AG04449 (cell line): ENCODE measurements at places on chromosomes 5 and 9.

DNA sequence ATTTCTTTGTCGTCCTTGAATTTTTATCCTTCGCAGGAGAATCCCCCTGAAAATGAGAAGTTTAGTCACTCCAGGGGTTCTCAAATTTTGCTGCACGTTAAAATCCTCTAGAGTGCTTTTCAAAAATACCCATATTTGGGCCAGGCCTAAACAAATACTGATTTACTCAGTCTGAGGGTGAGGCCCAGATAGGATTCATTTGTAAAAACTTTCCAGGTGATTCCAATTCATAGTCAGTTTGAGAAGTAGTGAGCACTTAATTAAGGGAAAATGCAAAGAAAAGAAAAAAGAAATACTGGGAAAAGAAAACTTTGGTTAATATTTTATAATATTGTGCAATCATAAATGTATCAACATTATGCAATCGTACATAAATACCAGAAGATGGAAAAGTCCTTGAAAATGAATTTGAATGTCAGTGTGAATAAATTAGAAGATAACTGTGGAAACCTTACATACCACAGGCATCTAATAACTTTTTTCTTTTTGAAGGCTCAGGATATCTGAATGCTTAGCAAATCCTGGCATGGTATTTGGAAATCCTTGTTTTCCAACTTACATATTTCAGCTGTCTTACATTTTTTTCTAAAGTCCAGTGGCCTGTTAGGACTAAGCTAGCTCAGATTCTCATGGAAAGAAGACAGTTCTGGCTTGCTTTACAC is 116.5 kb upstream of the DAPK1 start:
- peak; percentile 80 for DNase-seq

- DNase-seq = no peak
Observed at GRCh38 chr5:58628626-58629025, 45.8 kb downstream of the RAB3C start.

DNA sequence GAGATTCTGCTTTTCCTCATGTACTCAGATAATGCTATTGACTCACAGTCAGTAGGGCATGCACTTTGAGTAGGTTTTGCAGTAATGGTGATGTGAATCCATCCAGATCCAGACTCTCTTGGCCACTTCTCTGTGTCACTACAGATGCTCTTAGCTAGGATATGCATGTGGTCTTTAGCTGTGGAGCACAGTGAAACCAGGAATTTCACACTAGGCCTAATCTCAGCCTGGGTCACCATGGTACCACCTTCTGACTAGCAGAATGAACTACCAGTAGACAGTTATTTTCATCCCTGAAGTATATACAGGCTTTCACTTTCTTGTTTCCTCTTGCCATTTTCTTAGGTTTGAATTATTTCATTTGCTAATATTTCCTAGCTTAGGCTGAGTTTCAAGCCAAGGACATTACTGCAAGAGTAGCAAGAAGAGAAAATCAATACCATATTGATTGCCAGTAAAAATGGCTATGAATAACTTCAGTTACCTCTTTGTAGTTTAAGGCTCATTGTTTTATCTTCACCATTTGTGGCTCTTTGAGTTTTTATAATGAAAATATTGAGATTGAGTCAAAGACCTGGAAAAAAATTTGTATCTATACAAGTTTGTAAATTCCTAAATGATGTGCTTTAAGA is 28.4 kb upstream of the CSNK1G3 start:
- DNase-seq = no peak

- no peak for DNase-seq
Observed at GRCh38 chr5:163190784-163191183, 246.6 kb upstream of the CCNG1 start.

GRCh38 chr9:34716711-34717110 is 6.8 kb upstream of the CCL21 start:
- DNase-seq = no peak

- no peak for DNase-seq
Observed at GRCh38 chr5:155833287-155833686, 493.7 kb upstream of the SGCD start.

- no peak for DNase-seq
Observed at GRCh38 chr5:153793699-153794098, 245.0 kb downstream of the FAM114A2 start.

DNA sequence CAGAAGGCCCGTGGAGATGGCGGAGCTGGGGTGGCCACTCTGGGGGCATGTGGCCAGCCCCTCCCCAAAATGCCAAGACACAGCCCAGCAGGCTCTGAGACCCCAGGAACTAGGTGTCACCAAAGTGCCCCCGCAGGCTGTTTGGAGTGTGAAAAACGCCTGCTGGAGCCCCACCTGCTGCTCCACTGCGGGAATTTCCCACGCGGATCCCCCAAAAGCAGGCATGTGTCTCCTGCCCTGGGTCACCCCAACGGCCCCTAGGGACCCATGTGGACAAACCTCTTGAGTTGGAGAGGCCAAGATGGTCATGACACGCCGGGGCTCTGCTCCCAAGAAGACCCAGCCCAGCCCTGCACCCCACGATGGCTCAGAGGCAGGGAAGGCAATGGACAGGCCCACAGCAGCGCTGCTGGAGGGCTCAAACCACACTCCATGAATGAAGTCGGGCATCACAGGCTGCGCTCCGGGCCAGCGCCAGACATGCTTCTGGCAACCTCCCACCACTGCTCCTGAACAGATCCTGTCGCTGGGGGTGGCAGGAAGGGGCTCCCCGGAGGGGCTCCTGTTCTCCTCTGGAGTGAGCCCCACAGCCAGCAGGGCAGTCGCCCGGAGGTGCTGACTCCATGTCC is 15.3 kb downstream of the NOTCH1 start:
- DNase-seq = no peak

- no peak for DNase-seq
Observed at GRCh38 chr9:97737429-97737828, 40.3 kb upstream of the XPA start.

DNA sequence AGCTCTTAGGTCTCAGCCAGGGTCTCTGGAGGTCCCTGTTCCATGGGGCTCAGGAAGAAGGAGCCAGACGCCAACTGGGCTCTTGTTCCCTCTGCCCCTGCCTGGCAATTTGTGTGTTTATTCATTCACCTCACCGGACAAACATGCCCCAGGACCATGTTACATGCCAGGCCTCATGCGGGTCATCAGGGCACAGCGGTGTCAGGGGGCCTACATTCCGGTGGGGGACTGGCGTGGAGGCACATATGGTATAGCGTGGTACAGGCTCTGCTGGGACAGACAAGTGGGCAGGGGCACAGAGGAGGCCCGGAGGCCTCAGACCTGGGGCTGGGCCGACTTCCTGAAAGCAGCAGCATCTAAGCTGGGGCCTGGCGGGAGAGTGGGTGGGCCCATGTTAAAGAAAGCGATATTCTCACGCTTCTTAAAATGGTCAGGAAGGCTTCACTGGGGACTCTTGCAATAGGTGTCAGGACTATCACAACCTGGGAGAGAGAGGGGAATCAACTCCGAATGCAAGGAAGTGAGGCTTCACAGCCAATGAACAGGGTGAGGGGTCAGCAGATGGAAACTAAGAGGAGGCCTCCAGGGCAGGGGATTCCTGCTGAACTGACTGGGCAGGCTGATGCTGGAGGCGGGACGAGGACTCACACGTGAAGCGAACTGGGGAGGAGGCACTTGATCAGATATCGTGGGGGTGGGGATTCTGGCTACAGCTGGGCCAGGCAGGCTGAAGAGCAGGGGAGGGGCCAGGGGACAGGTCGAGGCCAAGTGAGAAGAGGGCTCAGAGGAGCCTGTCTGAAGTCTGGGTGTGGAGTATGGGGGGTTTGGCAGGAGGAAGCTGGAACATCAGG is 41.9 kb downstream of the NCS1 start:
- DNase-seq = no peak

DNA sequence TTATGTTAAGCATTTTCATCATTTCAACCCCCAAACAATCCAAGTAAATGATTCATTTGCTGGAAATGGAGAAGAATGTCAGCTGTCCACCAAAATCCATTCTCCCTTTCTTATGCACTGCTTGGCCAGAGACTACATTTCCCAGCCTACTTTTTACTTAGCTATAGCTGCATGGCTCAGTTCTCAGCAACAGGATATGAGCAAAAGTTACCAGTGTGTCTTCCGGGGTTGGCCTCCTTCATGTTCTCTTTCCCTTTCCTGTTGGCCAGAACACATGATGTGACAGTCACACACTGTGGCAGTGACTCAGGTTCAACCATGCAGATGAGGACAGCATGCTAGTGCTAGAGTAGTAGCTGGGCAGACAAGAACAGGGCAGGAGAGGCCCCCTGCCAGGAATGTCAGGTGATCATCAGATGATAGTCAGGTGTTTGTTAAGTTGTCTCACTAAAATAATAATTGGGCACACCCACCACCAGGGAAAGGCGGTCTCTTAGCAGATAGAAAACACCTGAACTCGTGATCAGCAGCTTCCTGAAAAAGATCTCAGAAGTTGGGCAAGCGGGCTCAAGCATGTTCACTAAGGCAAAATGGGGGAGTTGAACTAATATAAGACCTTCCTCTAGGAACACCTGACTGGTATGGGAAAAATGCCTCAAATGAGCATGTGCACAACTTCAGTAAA is 12.2 kb downstream of the GPR150 start:
- no peak for DNase-seq

- no peak for DNase-seq
Observed at GRCh38 chr9:98973171-98973570, 29.5 kb downstream of the COL15A1 start.

DNA sequence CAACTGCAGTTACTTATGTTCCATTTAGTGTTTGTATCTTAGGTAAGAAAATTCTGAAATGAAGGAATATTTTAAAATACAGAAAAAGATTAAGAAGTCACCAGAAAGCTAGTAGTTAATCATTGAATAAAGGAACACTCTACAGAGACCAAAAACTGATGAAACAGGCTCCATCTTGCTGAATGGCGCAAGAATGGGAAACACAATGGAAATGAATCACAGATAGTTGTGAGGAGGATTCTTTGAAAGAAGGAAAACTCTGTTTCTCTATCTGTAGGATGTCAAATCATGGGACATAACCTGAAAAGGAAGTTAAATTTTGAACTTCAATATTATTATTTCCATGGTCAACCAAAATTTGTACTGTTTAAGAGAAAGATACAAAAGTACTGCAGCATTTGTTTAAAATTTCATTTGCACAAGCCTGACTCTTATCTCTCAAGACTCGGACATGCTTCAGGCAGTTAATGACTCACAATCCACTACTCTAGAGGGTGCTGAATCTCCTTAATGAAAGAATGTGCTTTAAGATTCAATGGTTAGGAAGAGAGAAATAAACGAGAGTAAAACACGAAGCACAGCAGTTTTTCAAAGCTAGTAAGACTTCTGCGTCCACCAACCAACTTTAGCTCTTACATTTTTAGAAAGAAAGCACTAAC is 1064.4 kb upstream of the DMAC1 start:
- DNase-seq = no peak
